ENCODE measurements at places on chromosomes 4 and X.

- no peak for DNase-seq
These were observed 85.1 kb upstream of the PSAPL1 start for GRCh38 chr4:7519638-7520376.

DNA sequence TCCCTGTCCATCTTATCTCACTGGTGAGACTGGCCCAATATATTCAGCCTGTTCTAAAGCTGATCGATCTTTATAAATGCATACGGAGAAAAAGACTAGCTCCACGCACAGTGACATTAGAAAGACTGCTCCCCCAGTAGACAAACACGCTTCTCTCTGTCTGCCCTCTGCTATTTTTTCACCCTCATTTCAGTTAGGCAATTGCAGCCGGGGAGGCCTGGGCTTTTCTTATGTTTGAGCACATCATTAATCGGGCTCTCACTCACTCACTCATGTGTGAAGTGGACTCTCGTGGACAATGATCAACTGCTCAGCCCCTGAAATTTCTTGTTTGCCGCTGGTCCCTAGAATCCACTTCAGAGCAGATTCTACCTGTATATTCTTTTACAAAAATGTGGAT lies 824.7 kb upstream of the TENM3 start:
- no peak for DNase-seq

DNA sequence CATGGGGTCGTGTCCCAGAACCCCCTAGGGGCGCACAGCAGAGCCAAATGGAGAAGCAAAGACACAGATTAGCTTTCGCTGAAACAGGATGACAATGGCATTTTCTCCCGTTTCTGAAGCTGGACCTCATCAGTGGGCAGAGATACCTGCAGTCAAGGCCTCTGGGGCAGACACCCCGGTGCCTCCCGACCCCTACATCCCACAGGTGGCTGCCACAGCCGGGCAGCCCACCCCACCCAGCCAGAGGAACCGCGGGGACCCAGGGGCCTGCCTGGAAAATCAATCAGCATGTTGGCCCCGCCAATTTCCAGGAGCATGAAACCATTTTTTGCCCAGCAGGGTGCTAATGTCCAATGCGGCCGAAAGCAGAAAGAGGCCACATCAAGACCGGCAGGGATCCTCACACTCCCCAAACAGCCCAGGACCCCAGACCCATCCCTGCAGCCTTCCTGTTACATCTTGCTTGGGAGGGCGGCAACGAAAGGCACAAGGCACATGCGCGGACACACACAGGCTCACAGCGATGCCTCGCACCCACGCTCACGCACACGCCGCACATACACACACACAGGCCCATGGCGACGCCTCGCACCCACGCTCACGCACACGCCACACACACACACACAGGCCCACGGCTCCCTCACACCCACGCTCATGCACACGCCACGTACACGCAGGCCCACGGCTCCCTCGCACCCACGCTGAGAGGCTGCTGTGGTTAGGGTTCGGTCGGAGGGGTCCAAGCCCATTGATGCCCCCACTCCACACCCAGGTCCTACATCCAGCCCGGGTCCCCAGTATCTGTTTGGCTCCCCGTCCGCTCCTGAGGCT lies 130.6 kb upstream of the NKX1-1 start:
- no peak for DNase-seq

- no peak for DNase-seq
These were observed 95.1 kb downstream of the AFAP1 start for GRCh38 chr4:7844594-7844991.

- peak; percentile 42 for DNase-seq
These were observed 5.5 kb downstream of the HPGD start for GRCh38 chr4:174516794-174517193.

DNA sequence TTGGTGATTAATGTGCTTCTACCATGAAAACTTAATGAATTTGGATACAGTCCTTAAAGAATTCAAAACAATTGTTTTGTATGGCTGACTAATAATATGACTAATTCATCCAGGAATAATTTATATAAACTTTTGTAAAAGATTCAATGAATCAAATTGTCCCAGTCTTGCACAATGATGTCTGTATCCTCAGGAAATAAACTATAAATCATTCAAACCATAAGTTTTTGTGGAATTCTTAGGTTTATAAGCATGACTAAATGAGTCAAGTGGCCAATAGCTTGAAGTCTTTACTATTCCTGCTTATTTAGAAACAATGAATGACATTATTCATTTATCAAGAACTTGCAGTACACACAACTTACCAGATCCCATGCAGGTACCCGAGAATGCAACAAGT lies 935.0 kb upstream of the INTU start:
- no peak for DNase-seq

Data from OCI-M1 (cell line).